ENCODE measurements at places on chromosomes 4 and X.

DNA sequence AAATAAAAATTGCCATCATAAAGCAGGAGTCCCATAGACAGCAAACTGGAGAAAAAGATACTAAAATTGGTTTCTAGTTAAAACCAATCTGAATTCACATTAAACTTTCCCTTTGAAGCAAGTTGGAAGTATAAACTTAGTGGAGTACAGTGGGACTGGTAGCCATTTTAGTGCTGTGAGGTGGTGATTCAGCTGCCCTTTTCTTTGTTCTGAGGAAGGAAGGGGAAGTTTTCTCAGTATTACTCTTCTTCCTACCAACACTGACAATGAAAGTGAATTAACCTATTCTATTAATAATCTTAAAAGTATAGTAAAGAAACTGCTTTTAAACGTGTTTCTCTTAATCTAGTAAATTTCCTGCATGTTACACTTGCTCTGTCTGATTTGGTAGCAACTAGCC, 36.7 kb downstream of the SLC9A6 start:
- DNase-seq = no peak

GRCh38 chrX:154836163-154836562, 1.7 kb upstream of the SMIM9 start:
- no peak for DNase-seq

- DNase-seq = no peak
Observed at GRCh38 chrX:14073556-14073955, 43.9 kb upstream of the GEMIN8 start.

DNA sequence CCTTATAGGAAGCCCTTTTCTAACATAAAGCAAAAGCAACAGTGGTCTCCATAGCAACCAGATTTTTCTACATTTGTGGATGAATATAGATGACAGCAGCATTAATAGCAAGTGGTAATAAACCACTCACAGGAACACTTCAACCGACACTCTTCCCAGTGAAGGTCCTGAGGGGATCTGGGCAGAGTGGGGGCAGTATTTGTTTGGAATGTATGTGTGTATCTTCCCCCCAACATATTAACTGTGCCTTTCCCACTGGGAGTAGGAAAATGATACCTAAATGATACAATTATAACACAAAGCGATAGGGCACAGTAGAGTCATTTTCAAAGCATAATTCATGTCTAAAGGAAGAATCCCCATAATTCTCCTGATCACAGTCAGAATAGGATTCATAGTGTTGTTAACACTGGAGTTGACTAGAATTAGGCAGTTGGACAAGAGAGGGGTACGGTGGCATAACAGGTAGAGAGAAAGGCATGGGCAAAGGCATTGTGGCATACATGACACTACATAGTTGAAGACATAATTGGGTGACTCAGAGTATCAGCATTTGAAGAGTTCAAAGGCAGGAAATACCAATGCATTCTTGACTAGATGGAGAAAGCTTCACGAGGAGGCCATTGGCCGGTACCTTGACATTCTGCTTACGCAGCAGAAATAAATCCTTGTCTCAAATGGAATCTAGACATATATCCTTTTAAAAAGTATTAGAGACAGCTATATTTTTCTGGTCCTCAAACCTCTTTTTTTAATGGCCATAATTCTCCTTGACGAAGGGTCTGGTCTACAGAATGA, 15.2 kb downstream of the CAPN6 start:
- no peak for DNase-seq

DNA sequence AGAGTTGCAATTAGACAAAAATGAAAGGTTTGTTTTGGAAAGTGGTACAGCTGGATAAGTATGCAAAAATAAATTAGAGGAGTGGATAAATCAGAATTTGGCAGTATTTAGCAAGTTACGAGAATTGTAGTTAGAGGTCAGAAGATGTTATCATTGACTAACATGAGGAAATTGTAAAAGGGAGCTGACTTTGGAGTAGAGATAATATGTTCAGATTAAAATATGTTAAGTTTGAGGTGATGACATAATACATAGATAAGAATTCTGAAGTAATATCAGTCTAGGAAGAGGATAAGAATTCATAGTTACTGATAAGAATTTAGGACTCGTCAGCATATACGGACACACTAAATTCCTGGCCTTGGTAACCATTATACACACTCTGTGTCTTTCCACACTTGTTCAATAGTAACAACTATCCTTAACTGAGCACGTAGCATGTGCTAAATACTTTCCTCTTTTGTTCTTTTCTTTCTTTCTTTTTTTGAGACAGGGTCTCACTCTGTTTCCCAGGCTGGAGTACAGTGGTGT, 4.1 kb upstream of the EPGN start:
- DNase-seq = no peak

DNA sequence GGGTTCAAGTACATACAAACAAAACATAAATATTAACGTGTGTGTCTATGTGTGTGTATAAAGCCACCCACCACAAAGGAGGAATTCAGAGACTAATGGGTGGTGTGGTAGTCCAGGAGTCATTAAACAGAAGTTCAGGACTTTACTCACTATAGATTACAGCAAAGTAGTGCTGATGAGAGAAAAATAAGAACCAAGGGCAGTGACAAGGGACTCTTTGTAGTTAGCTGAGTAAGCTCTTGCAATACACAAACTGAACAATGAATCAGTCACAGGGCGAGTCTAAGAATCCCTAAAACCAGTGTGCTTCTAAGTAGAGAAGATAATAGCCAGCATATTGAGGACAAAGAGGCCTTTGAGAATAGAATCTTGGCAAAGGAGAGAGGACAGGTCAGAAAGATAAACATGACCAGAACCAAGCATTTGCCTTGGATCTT, 232.4 kb downstream of the PPP3CA start:
- DNase-seq = no peak

DNA sequence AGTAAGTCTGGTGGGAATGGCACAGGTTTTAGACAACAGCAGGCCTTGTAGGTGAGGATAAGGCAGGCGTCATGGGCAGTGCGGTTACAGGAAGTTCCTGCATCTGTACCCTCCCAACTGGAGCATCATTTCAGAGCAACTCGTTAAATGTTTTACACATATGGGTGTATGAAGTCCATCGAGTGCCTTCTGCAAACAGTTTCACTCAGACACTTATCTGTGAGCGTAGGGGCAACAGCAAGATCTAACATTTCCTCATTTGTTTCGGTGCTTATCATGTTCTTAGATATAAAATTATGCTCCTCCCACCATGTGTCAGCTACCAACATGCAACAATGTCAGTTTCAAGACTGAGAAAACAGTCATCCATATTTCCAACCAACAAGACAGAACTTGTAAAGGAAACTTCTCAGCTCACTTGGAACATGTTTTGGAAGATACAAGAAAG, 69.9 kb downstream of the ELOVL6 start:
- no peak for DNase-seq

- no peak for DNase-seq
Observed at GRCh38 chr4:183832776-183833450, 72.2 kb upstream of the STOX2 start.

DNA sequence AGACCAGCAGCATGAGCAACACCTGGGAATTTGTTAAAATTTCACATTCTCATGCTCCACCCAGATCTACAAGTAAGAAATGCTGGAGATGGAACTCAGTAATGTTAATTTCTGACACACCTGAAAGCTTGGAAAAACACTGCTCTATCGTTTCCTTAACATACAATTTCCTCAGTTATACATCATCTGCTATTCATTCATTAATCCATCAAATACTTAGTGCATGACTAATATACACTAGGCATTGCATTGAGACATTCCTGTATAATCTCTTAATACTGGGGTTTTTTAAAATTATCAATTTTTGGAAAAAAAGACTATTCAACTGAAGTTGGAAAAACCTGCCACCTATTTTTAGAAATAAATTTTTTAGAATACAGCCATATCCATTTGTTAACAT, 106.1 kb downstream of the CHM start:
- no peak for DNase-seq

- no peak for DNase-seq
Observed at GRCh38 chr4:24137671-24138601, 248.1 kb upstream of the PPARGC1A start.
